Activated naive CD4-positive, alpha-beta T cell treated with Interleukin-2 at 50 U/mL for 16 hours (primary cell): ENCODE measurements at places on chromosomes 16 and 17.

GRCh38 chr17:29595943-29596774, 3.2 kb downstream of the ANKRD13B start:
- DNase-seq = no peak

- DNase-seq = no peak
Measured at GRCh38 chr16:27114006-27114405, 47.3 kb downstream of the C16orf82 start.

- DNase-seq = no peak
Measured at GRCh38 chr16:88991813-88992350, 14.9 kb upstream of the CBFA2T3 start.

DNA sequence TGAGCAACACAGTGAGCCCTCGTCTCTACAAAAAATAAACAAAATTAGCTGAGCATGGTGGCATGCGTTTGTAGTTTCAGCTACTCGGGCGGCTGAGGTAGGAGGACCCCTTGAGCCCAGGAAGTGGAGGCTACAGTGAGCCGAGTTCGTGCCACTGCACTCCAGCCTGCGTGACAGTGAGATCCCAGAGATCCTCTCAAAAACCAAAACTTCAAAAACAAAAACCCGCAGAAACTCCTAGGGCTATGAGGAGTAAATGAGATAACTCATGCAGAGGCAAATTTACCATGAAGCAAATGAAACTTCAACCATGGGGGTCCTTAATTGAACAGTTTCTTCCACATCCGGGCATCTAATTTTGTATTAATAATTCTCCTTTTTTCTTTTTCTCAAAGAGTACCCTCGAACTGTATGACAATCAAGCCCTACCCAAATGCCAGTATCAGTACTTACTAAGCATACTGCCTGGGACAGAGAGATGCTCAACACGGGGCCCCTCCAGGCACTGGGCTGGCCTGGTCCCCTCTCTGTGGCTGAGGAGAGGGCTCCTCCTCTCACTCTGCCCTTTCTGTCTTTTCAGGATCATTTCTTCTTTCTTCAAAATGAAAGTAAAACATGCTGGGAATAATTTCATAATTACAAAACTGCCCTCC, 789 bp upstream of the PIPOX start:
- DNase-seq = no peak

- no peak for DNase-seq
Measured at GRCh38 chr17:62650587-62650986, 23.1 kb downstream of the MRC2 start.

GRCh38 chr16:15403392-15403995, 7.9 kb downstream of the MPV17L start:
- DNase-seq = no peak

DNA sequence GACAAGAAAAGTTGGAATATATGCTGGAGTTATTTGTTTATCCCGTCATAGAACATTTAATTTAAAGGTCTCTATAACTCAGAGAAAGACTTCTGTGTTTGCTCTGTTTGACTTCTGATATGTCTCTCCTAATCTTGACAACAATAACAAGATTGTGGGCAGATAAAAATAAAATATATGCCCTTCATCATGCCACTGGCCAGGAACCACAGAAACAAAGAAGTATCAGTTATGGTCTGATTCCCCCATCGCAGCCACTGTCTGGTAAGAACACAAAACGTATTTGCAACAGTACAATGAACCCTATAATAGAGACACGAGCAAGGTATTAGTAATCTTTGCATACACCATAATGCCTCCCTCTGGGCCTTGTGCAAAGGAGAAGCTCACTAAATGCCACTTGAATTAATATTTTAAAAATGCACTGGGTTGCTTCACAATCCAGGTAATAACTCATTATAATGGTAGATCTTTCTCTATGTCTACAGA, 1498.3 kb downstream of the CDH11 start:
- no peak for DNase-seq

GRCh38 chr16:79672524-79672923, 72.0 kb upstream of the MAF start:
- DNase-seq = no peak

DNA sequence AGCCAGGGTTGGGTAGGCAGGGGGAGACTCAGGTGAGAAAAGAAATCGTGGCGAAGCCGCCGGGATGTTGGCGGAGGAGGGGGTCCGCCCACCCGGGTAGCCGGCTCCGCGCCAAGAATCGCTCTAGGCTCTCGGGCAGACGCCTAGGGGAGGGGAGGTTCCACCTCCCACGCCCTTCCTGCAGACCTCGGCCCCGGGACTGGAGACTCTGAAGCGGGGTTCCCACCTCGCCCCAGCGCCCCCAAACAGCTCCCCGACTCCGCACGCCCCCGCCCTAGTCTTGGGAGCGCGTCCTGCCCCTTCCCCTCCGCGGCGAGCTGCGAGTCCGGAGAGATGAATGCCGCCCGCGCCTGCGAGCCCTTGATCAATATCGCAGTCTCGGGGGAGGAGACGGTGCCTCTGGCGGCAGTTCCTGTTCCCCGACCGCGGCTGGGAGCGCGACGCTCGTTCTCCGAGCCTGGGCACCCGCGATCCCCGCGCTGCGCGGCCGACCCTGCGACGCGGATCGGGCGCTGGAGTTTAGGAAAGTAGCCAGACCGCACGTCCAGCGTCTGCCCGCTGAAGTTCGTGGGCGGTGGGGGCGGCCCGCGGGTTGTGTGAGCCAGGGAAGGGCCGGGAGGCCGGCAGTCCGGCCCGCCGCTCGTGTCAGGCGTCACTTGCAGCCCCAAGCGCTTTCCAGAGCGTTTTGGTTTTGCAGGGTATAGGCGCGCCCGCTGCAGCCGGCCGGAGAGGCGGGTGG, 790 bp downstream of the CRHR1 start:
- DNase-seq = peak; percentile 40

DNA sequence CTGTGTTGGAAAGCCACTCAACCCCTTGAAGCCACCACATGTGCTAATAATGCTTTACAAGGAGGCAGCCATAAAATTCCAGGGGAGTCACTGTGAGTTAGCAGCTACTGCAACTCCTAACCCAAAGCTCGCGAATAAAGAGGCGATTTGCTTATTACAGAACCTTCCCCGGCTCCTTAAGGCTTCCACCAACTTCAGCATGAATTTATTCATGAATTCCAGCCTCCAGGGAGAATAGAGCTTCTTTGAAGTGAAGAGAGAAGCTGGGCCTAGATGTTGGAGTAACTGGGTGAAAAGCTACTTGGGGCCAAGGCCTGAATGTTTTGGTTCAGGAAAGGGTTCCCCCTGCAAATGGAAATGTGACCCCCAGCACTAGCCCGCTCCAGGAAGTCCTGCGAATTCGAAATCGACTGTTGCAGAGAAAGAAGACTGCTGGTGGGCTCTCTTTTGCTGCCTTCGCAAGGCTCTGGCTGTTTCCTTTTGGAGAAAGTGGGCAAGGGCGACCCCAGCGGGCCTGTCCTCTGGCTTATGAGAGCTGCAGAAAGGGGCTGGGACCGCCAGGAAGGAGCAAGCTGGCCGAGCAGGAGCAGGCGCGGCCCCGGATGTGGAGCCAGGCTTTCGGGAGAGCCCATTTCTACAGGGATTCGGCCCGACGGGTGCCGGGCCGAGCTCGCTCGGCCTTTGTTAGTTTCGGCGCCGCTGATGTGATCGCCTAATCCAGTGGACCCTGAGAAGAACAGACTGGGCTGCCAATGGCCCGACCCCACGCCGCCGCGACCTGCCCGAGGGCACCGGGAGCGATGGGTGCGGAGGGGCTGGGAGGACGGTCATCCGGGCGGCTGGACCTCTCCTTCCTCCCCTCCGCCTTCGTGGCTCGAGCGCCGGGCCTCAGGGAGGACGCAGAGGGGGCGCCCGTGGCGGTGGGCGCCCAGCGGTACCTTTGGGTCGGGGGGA, 7.6 kb downstream of the CBX8 start:
- no peak for DNase-seq

DNA sequence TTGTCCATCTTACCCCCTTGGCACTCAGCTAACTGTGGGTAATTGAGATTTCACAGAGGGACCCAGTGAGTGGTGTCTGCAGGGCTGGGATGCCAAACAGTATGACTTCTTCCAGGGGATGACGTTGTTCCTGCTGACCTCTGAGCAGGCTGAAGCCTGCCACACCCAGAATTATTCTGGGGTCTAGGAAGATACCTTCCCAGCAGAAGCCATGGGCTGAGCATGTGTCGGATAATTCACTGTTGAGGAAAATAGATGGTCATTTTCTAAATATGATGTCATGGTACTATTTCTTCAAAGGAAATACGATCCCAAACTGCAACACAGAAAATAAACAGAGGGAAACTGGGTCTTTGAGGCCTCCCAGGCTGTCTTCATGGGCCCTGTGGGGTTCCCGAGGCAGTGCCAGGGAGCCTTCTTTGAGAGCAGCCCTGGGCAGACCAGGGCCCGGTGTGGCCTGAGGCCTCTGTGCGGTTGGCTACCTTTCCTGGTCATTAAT, 17.4 kb downstream of the WNT9B start:
- no peak for DNase-seq

DNA sequence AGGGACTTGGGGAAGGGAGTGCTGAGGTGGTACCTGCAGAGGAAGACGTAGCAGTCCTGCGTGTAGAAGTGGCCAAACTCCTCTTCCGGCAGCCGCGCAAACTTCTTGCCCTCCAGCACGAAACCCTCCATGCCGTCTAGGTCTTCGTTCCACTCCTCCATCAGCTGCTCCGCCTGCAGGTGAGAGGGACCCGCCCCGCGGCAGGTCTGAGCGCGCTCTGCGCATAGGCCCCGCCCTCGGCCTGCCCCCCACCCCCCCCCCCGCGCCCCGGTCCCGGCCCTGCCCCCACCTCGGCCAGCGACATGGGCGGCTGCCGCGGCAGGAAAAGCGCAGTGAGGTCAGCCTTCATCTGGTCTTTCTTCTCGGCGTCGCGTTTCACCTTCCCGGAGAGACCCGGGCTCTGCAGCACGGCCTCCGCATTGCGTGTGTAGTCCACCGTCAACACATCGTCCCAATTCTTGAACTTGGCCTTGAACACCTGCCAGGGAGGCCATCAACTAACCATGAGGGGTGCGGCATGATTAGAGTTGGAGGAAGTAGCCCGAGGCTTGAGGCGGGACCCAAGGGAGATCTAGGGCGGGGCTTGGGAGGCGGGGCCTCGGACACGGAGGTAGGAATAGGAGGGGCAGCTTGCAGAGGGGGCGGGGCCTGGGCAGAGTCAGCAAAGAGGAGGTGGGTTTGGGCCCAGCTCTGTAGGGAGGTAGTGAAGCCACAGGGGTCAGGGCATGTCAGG, 11.5 kb downstream of the FLII start:
- peak; percentile 25 for DNase-seq

- DNase-seq = no peak
Measured at GRCh38 chr16:67926181-67926750, 5.4 kb downstream of the CTRL start.

GRCh38 chr17:2140683-2141082, 85.8 kb downstream of the HIC1 start:
- DNase-seq = no peak

DNA sequence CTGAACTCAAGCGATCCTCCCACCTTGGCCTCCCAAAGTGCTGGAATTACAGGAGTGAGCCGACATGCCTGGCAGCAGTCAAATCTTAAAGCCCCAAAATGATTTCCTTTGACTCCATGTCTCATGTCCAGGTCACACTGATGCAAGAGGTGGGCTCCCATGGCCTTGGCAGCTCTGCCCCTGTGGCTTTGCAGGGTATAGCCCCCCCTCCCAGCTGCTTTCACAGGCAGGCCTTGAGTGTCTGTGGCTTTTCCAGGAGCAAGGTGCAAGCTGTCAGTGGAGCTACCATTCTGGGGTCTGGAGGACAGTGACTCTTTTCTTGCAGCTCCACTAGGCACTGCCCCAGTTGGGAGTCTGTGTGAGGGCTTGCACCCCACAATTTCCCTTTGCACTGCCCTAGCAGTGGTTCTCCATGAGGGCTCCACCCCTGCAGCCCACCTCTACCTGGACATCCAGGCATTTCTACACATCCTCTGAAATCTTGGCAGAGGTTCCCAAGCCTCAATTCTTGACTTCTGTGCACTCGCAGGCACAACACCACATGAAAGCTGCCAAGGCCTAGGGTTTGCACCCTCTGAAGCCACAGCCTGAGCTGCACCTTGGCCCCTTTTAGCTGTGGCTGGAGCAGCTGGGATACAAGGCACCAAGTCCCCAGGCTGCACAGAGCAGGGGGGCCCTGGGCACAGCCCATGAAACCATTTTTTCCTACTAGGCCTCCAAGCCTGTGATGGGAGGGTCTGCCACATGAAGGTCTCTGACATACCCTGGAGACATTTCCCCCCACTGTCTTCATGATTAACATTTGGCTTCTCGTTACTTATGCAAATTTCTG, 79.3 kb upstream of the ARL4D start:
- DNase-seq = no peak

DNA sequence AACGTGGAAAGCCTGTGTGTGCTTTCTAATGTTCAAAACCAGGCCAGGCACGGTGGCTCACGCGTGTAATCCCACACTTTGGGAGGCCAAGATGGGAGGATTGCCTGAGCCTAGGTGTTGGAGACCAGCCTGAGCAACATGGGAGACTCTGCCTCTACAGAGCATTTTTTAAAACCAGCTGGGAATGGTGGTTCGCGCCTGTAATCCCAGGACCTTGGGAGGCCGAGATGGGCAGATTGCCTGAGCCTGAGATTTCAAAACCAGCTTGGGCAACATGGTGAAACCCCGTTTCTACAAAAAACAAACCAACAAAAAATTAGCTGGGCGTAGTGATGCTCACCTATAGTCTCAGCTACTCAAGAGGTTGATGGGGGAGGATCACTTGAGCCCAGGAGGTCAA, 26.4 kb downstream of the RNF213 start:
- no peak for DNase-seq

- DNase-seq = no peak
Measured at GRCh38 chr16:67114793-67115192, 5.1 kb downstream of the PHAF1 start.

- DNase-seq = no peak
Measured at GRCh38 chr16:85042606-85043005, 15.0 kb downstream of the KIAA0513 start.

- DNase-seq = no peak
Measured at GRCh38 chr17:65170839-65171238, 33.7 kb downstream of the RGS9 start.

GRCh38 chr16:1438229-1439057, 5.9 kb downstream of the CCDC154 start:
- DNase-seq = no peak

DNA sequence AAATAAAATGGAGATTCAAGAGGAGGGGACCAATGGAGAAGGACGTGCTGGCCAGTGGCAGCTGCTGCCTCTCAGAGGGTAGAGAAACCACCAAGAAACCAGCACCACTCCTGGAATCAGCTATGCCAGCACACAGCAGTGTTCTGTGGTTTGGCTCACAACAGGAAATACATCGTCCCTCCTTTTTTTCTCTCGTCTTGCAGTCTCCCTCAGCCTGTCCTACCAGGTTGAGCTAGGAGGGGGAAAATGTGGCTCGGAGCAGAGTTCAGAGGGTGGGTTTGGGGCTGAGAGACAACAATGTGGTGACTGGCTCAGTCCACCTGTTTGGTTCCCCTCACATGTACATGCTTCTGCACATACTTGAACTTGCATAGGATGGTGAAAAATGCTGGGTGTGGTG, 19.9 kb upstream of the SLC16A5 start:
- DNase-seq = no peak

- no peak for DNase-seq
Measured at GRCh38 chr17:38789185-38789584, 10.2 kb downstream of the PIP4K2B start.
